Hematopoietic multipotent progenitor cell (in vitro differentiated cells): ENCODE measurements at places on chromosomes 2 and 18.

GRCh38 chr2:159050426-159050825 lies 82.0 kb downstream of the TANC1 start:
- DNase-seq = no peak

DNA sequence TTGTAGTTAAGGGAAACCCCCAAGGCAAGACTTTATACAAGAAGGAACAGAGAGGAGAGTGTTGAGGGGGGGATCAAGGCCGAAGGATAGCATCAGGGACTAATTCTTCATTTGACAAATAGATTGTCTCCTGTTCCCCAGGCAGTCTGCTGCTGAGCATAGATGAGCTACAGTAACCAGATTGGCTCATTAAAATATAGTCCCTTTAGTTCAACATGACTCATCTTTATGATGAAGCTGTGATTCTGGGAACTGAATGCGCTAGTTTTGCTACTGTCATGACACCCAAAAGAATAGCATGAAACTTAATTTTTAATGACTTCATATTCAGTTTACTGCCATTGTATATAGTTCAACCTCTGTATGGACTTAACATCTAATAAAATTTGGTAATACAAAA lies 35.5 kb downstream of the TMEFF2 start:
- no peak for DNase-seq

- no peak for DNase-seq
Measured at GRCh38 chr18:11043694-11044093, 105.7 kb downstream of the PIEZO2 start.

DNA sequence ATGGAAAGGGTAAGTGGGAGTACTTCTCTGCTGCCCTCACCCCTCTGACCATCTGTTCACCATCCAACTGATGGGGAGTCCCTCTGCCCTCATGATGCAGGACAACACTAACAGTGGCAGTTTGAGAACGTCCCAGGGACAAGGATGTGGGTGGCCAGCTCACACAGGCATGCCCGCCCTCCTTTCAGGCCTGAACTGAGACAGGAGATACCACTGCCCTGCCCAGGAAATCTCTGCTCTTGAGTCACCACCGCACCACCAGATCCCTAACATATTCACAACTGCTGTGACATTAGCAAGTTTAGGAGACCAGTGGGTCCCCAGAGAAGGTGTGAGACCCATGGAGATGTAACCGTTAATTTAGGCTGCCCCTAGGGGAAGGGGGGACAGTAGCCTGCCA lies 66.2 kb downstream of the TRAPPC8 start:
- no peak for DNase-seq

GRCh38 chr2:137380610-137381009 lies 583.7 kb upstream of the HNMT start:
- DNase-seq = no peak

DNA sequence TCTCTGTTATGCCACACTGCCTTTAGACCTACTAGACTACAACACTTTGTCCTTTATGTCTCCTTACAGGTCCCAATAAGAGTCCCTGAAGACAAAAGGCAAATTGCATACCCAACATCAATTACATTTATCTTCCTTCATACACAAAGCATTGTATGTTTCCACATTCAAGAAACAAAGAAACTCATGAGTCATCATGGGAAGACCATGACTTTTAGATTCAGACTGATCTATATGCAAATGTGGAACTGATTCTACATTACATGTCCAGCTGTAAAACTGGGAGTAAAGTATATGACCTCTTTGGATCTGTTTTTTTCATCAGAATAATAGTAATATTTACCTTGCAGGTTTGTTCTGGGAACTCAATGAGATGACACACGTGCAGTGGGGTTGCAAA lies 25.2 kb upstream of the HNMT start:
- no peak for DNase-seq

DNA sequence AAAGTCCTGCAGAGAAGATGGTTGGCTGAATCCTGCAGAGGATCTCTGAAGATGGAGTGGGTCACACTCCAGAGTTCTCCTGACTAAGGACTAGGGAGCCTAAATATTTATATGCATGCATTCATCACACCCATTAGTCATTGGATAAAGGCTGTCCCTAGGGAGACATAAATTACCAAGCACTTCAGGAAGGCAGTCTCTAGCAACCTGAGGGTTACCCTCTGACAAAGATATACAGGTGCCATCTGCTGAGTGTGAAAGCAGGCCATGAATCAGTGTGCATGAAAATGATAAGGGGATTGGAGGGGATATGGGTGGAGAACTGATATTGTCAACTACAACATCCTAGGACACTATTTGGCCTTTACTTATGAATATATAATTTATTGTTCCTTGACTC lies 294.8 kb upstream of the DDX18 start:
- no peak for DNase-seq

DNA sequence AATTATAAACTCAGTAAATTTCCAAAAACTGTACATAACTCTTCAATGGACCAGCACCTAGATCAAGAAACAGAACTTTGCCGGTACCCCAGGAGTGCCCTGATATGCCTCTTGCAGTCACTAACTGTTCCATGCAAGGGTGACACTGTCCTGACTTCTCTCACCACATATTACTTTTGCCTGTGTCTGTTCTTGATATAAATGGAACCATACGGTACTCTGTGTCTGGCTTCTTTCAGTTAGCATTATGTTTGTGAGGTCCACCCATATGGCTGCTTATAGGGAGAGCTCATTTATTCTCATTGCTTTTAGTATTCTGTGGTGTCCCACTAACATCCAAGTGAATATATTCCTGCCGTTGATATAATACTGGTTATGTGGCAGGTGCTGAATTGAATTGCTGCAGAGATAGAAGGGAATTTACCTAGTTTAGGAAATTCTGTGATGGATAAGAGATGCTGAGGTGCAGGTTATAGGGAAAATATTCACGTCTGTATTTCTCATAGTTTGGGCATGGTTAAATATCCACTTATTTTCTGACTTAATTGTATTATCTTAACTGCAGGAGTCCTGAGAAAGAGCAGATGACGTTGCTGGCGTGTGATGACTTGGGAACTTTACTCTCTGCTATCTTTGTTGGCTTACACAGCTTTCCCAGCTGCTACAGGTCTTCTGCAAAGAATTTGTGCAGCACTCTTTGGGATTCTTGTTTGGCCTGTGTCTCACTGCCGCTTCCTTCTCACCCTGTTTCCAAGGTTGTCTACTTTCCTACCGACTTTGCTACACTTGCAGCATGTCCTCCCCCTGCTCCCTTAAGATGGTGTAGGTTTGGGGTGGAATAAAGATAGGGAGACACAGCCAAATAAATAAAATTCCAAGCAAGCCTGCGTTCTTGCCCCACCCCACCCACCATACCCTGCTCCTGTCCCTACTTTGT lies 107.9 kb downstream of the MAP4K4 start:
- no peak for DNase-seq

GRCh38 chr2:134296301-134296700 lies 42.4 kb downstream of the MGAT5 start:
- no peak for DNase-seq

- DNase-seq = no peak
Measured at GRCh38 chr2:40384233-40384632, 67.7 kb downstream of the SLC8A1 start.

- DNase-seq = no peak
Measured at GRCh38 chr2:44869761-44870160, 71.7 kb upstream of the SIX3 start.

DNA sequence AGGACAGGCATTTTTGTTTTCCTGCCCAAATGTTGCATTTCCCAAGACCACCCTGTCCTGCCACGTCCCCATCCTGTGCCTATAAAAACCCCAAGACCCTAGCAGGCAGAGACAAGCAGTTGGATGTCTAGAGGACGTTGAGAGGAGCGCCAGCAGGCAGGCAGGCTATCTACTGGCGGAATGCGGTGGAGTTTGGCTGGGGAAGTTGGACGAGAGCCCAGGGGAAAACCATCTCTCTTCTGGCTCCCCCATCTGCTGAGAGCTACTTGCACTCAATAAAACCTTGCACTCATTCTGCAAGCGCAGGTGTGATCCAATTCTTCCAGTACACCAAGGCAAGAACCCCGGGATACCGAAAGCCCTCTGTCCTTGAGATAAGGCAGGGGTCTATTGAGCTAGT lies 72.5 kb downstream of the ARL6IP6 start:
- DNase-seq = no peak

DNA sequence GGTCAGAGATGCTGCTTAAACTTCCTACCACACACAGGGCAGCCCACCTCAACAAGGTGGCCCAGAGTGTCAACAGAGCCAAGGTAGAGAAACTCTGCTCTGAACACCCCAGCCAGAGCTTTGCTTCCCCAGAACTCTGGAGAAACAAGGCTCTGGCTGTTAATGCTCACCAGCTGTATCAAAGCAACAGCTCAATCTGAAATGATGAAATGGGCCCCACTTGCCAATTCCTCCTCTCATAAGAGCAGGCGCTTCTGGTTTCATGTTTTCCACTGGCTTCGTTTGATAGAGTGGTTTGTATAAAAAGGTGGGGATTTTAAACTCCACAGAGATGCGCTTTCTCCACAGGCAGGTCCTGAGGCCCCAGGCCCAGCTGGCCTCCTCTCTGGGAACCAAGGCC lies 60.9 kb upstream of the TFCP2L1 start:
- no peak for DNase-seq

GRCh38 chr2:207534417-207534816 lies 4.7 kb downstream of the CREB1 start:
- DNase-seq = no peak

DNA sequence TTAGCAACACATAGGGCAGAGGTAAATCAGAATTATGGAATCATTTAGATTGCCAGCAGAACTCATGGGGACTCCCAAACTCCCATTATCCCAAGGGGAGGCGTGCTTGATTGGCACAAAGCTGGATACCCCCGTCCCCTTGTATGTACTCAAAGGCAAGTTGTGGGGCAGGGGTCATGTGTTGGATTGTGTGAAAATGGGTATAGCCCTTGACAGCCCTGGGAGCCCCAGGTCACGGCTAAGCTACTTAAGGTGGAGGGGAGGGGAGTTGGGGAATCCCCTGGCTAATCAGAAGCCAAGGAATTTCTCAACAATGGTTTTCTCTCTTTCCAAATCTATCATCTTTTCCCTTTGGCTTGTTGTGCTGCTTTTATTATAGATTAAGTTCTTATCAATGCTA lies 32.7 kb downstream of the CLIP4 start:
- no peak for DNase-seq

DNA sequence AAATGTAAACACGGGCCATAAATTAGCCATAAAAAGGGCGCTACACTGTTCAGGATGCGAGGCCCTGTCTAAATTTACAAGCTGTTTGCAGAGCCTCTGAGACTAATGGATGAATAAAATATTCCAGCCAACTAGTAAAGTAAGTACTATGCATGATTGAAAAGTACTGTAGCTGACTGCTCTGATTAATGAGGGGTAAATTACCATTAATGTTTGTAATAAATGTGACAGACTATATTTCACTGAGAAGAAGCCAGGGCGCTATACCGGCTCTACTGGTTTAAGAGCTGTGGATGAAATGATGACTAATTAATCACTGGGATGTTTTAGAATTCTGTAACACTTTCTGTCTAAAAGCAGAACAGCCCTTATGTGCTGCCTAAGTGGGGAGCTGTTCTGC lies 54.3 kb upstream of the RGPD4 start:
- no peak for DNase-seq

GRCh38 chr2:134927195-134927594 lies 8.6 kb downstream of the CCNT2 start:
- no peak for DNase-seq

GRCh38 chr18:58552057-58552461 lies 76.8 kb downstream of the ALPK2 start:
- DNase-seq = peak; percentile 55

DNA sequence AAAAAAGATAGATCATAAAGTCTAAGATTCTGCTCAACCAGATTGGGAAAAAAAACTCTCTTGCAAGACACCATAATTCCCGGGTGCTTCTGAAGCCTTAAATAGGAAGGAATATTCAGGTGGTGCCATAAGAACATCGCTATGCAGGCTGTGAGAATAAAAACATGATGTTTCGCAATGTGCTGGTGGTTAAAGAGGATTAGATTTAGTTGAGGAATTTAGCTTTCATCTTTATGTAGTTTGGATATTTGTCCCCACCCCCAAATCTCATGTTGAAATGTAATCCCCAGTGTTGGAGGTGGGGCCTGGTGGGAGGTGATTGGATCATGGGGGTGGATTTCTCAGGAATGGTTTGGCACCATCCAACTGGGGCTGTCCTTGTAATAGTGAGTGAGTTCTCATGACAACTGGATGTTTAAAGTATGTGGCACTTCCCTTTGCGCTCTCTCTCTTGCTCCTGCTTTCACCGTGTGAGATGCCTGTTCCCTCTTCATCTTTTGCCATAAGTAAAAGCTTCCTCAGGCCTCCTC lies 132.2 kb downstream of the AKAIN1 start:
- no peak for DNase-seq

GRCh38 chr2:24836206-24836605 lies 43.0 kb downstream of the CENPO start:
- DNase-seq = no peak
